Mesothelial cell of epicardium (in vitro differentiated cells): ENCODE measurements at places on chromosomes 13 and 19. TPM values are rescaled to one million over a fixed set of nuclear protein-coding genes. Genes with fewer than 3 reads are reported as not detected.

The FSD1 gene
- total RNA-seq, result 16.4 to 17.7 TPM (median 17.1 TPM) in 3 replicates

The KCNJ14 gene
- 2.7 to 2.8 TPM (median 2.8 TPM) in 3 replicates for total RNA-seq

The MAP2K2 gene
- total RNA-seq, result 147 to 161 TPM (median 152 TPM) in 3 replicates

The CCNA1 gene
- 0.16 to 0.20 TPM (median 0.18 TPM) in 3 replicates for total RNA-seq

The KIR2DL4 gene
- total RNA-seq, result not detected in 3 replicates

The GJA3 gene
- 4.4 to 5.3 TPM (median 5.2 TPM) in 3 replicates for total RNA-seq

The ZNF560 gene
- not detected in 3 replicates for total RNA-seq

The CILP2 gene
- total RNA-seq, result 22.7 to 23.2 TPM (median 23.2 TPM) in 3 replicates

DNA sequence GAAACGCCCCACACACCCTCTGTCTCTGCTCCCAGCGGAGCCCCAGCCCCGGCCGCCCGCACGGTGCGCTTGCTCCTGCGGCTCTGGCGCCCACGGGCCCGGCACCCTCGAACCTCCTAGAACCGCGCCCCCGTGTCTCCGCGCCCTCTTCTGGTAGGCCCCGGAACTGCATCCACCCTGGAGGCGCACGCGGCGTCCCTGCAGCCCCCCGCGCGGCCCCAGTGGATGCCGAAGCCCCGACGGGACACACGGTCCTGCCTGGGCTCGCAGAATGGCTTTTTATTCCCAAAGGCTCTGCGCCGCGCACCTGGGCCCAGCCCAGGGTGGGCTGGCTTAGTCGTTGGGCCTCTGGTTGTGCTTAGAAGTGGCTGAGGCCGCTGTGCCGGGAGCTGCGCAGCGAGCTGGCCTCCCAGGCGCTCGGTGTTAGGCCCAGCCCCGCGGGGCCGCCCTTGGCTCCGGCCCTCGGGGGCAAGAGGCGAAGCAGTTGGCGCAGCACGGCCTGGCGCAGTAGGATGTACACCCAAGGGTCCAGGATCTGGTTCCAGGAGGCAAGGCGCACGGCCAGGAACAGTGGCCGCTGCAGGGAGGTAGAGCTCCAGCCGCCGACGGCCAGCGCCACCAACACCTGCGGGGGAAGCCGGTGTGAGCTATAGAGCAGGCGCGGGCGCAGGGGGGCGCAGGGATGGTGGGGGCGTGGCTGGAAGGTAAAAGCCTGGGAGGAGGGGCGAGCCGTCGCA, 2.8 kb downstream of the PTGER1 start:
- H3K27ac ChIP-seq, result no peak overlapping the region
- H3K4me3 ChIP-seq, result peak overlapping the region; percentile 36
- H3K4me1 ChIP-seq, result peaks cover 32% of the 10 kb centered on the region
- no peaks in the 10 kb centered on the region for H3K27me3 ChIP-seq

GRCh38 chr19:34084396-34085145, 87.7 kb upstream of the LSM14A start:
- peaks cover 12% of the 10 kb centered on the region for H3K4me1 ChIP-seq
- no peaks in the 10 kb centered on the region for H3K36me3 ChIP-seq
- H3K27ac ChIP-seq, result no peak overlapping the region
- DNase-seq, result no peak

GRCh38 chr13:72565893-72566292, 161.5 kb downstream of the MZT1 start:
- no peak overlapping the region for H3K27ac ChIP-seq
- no peak for DNase-seq
- H3K4me3 ChIP-seq, result no peak overlapping the region
- H3K36me3 ChIP-seq, result no peaks in the 10 kb centered on the region

GRCh38 chr19:32363175-32363574, 17.8 kb downstream of the ZNF507 start:
- no peak for DNase-seq
- H3K36me3 ChIP-seq, result peaks cover 45% of the 10 kb centered on the region
- peaks cover 4% of the 10 kb centered on the region for H3K4me1 ChIP-seq
- peak overlapping the region; percentile 35 for H3K27ac ChIP-seq
- no peaks in the 10 kb centered on the region for H3K27me3 ChIP-seq

DNA sequence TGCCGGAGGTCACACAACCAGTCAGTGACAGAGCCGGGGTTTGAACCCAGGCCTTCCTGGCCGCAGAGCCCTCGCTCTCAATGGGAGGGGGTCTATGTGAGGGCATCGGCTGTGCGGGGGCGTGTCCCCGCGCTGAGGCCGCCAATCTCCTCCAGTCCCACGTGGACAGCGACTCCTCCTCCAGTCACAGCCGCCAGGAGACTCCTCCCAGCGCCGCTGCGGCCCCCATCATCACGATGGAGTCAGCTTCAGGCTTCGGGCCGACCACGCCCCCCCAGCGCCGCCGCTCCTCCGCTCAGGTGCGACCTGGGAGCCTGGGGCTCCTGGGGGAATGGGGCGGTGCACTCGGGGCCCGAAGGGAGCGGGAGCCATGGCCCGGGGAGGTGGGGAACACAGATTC, 6.0 kb downstream of the SPRED3 start:
- H3K27ac ChIP-seq, result no peak overlapping the region
- H3K36me3 ChIP-seq, result peaks cover 25% of the 10 kb centered on the region
- H3K4me1 ChIP-seq, result peaks cover 5% of the 10 kb centered on the region
- H3K27me3 ChIP-seq, result peaks cover 18% of the 10 kb centered on the region
- no peak for DNase-seq

- DNase-seq, result no peak
- H3K36me3 ChIP-seq, result no peaks in the 10 kb centered on the region
- no peak overlapping the region for H3K4me3 ChIP-seq
- H3K27ac ChIP-seq, result no peak overlapping the region
These were observed 913.1 kb upstream of the SLITRK5 start for GRCh38 chr13:86758116-86758515.

- no peaks in the 10 kb centered on the region for H3K36me3 ChIP-seq
- no peaks in the 10 kb centered on the region for H3K27me3 ChIP-seq
These were observed 9.6 kb upstream of the UBL3 start for GRCh38 chr13:29859971-29860370.

DNA sequence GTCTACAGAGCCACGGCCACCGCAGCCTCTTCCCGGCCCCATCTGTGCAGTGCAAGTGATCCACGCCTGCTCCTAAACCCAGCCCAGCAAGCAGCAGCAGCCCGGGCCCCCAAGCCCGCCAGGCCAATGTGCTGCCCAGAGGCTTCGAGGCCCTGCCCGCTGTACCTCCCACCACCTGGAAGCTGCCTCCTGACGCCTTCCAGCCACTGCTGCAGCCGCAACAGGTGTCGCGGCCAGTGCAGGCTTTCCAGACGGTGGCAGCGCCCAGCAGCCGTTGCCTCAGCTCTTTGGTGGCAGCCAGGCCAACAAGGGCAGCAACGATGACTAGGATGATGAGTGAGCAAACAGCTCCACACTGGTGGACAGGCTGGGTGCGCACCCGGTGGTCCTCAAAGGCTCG, 50.2 kb upstream of the TPM4 start:
- H3K4me3 ChIP-seq, result no peak overlapping the region
- DNase-seq, result no peak
- H3K27me3 ChIP-seq, result no peaks in the 10 kb centered on the region
- H3K36me3 ChIP-seq, result no peaks in the 10 kb centered on the region

GRCh38 chr19:46256855-46257254, 27.3 kb downstream of the IGFL1 start:
- no peak overlapping the region for H3K4me3 ChIP-seq
- H3K4me1 ChIP-seq, result peaks cover 2% of the 10 kb centered on the region
- peaks cover 12% of the 10 kb centered on the region for H3K27me3 ChIP-seq
- no peak overlapping the region for H3K27ac ChIP-seq
- DNase-seq, result no peak

GRCh38 chr13:69660155-69660554, 447.5 kb upstream of the ATXN8OS start:
- no peaks in the 10 kb centered on the region for H3K4me1 ChIP-seq
- no peaks in the 10 kb centered on the region for H3K27me3 ChIP-seq

DNA sequence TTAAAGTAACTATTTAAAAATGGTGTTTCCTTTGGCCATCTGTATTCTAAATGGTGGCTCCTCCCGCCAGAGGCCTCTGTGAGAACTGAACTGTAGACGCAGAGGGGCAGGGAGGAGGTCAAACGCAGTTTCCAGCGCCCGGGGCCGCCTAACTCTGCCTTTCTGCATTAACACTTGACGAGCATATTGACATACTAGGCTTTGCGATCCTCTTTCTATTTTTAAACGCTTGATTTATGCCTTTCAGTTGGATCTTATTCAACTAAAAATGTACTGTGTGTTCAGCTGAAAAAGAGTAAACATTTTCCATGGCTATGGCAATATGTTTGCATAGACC, 74.7 kb downstream of the SPACA7 start:
- no peak overlapping the region for H3K27ac ChIP-seq
- no peaks in the 10 kb centered on the region for H3K4me1 ChIP-seq
- H3K36me3 ChIP-seq, result no peaks in the 10 kb centered on the region
- no peak for DNase-seq

DNA sequence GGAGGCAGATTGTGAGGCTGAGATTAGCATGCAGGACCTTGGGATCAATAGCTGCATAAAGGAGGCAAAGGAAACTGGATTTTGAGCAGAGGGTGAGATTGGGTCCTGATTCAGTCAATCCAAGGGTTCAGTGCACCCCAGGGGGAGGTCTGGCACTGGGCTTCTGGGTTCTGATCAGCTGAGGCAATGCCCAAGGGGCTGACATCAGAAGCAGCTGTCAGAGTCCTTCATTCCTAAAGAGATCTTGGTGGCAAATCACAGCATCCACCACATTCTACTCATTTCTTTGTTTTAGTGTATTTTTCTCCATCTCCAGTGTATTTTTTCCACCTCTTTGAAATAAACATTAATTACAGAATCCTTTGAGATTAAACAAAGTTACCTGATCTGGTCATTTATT, 5.4 kb upstream of the LYPD5 start:
- H3K27me3 ChIP-seq, result peaks cover 56% of the 10 kb centered on the region
- H3K4me3 ChIP-seq, result no peak overlapping the region
- no peaks in the 10 kb centered on the region for H3K36me3 ChIP-seq

- H3K4me1 ChIP-seq, result no peaks in the 10 kb centered on the region
- H3K27me3 ChIP-seq, result no peaks in the 10 kb centered on the region
- no peak for DNase-seq
- no peak overlapping the region for H3K4me3 ChIP-seq
These were observed 9.6 kb downstream of the IGFLR1 start for GRCh38 chr19:35732540-35733179.

- no peak overlapping the region for H3K4me3 ChIP-seq
- DNase-seq, result no peak
- no peaks in the 10 kb centered on the region for H3K27me3 ChIP-seq
- peaks cover 31% of the 10 kb centered on the region for H3K36me3 ChIP-seq
- peaks cover 13% of the 10 kb centered on the region for H3K4me1 ChIP-seq
These were observed 5.3 kb downstream of the DYRK1B start for GRCh38 chr19:39828654-39829032.

GRCh38 chr13:97369261-97369893, 64.6 kb upstream of the RAP2A start:
- no peaks in the 10 kb centered on the region for H3K27me3 ChIP-seq
- H3K4me1 ChIP-seq, result peaks cover 6% of the 10 kb centered on the region
- peaks cover 34% of the 10 kb centered on the region for H3K36me3 ChIP-seq

DNA sequence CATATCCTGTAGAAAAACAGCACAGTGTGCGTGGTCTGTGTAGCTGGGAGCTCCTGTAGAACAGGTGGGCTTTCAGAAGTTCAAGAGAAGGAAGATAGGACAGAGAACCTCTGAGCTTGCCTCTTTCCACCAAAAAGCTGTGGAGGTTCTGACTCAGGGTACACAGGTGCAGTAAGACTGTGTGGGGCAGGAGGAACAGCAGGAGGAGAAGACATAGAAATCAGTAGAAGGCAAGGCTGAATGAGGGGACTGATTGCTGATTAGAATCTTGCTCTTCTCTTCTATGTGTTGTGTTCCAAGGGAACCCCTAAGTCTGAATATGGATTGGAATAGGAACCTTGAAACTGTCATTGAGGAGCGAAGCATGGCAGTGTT, 122.7 kb downstream of the AKAP11 start:
- no peak overlapping the region for H3K4me3 ChIP-seq
- peaks cover 19% of the 10 kb centered on the region for H3K27me3 ChIP-seq
- H3K27ac ChIP-seq, result no peak overlapping the region
- DNase-seq, result no peak
- H3K4me1 ChIP-seq, result no peaks in the 10 kb centered on the region
- no peaks in the 10 kb centered on the region for H3K36me3 ChIP-seq

- H3K27ac ChIP-seq, result no peak overlapping the region
- no peak for DNase-seq
- peaks cover 88% of the 10 kb centered on the region for H3K27me3 ChIP-seq
These were observed 7.6 kb downstream of the GPR32 start for GRCh38 chr19:50777830-50778303.

- DNase-seq, result no peak
- H3K4me1 ChIP-seq, result peaks cover 30% of the 10 kb centered on the region
- peaks cover 9% of the 10 kb centered on the region for H3K36me3 ChIP-seq
- no peaks in the 10 kb centered on the region for H3K27me3 ChIP-seq
These were observed 92.1 kb downstream of the ATP11A start for GRCh38 chr13:112781881-112782361.

- H3K4me3 ChIP-seq, result no peak overlapping the region
- no peaks in the 10 kb centered on the region for H3K36me3 ChIP-seq
These were observed 251.5 kb upstream of the STARD13 start for GRCh38 chr13:33537026-33537425.

DNA sequence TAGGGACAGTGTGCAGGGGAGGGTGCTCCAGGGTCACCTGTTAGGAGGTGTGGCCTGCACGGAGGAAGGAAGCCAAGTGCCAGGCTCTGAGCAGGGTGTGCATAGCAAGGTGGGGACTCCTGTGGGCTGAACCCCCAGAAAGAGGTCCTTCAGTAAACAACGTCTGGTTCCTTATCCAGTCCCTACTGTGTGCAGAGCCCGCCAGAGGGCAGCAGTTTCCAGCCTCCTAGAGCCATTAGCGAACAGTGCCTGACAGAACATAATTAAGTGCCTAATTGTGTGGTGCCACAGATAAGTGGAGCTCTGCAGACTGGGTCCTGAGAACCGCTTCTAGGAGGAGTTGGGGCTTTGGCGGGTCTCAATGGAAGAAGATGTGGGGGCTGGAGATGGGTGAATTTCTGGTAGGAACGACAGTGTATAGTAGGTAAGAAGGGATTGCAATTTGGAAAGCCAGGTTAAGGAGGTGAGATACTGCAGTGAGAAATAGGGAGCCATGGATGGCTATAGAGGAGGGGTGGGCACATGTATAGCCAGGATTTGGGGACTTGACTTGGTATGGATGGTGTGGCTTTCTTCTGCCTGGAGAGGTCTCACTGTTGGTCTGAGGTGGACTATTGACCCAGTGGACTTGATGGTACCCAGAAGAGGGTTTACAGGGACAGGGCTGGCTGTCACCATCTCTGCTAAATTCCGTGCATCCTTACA, 323.1 kb downstream of the ZNF536 start:
- H3K27ac ChIP-seq, result no peak overlapping the region
- H3K4me3 ChIP-seq, result no peak overlapping the region
- peaks cover 46% of the 10 kb centered on the region for H3K4me1 ChIP-seq
- no peak for DNase-seq
- H3K36me3 ChIP-seq, result no peaks in the 10 kb centered on the region
